ENCODE measurements at places on chromosomes 1 and 21.

DNA sequence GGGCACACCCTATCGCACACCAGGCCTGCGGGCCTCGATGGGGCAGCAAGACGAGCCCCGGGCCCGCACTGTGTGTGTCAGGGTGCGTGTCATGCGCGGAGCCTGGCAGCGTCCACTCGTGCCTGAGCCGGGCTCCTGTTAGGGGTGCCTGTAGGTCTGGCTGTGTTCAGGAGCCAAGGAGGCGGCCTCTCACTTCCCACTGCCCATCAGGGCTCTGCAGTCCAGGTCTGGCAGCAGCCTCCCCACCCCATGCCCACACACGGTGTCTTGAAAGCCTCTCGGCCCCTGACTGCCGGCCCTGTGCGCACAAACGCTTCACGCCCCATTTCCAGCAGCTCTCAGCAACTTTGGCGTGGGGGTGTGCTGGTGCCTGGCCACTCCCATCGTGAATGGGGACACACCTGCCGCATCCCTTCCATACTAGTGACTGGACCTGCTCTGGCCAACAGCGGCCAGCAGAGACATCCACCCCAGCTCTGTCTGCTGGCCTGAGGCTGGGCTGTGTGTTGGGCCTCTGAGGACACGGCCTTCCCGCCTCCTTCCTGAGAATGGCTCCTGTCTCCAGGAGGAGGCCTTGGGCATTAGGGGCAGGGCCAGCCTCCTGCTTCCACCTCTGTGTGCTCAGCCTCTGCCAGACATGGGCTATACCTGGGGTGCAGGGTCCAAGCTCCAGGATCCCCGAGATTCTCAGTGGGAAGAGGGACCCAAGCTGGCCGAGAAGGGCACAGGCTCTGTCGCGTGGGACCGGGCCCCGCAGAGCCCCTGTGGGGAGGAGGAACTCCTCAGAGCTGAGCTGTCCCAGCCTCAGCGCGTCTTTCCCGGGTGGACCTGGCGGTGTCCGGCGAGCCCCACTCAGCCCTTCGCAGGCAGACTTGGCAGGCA lies 41.8 kb upstream of the ACTRT2 start:
- no peak for DNase-seq

DNA sequence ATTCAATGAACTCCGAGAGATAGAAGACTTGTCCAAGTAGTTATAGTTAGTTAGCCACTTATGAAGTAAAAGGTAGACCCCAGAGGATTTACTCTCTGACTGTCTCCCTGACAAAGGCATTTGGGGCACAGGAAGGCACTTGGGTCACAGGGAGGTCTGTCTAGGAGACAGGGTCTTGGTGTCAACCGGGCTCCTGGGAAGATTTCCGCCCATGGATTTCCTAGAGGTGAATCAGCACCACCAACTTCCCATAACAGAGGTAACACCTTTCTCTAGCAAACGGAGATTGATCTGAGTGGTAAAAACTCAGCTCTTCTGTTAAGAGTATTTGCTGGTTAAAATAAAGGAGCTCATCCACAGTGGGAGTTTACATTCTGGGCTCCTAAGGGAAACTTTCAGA lies 16.4 kb downstream of the CCN1 start:
- DNase-seq = no peak

DNA sequence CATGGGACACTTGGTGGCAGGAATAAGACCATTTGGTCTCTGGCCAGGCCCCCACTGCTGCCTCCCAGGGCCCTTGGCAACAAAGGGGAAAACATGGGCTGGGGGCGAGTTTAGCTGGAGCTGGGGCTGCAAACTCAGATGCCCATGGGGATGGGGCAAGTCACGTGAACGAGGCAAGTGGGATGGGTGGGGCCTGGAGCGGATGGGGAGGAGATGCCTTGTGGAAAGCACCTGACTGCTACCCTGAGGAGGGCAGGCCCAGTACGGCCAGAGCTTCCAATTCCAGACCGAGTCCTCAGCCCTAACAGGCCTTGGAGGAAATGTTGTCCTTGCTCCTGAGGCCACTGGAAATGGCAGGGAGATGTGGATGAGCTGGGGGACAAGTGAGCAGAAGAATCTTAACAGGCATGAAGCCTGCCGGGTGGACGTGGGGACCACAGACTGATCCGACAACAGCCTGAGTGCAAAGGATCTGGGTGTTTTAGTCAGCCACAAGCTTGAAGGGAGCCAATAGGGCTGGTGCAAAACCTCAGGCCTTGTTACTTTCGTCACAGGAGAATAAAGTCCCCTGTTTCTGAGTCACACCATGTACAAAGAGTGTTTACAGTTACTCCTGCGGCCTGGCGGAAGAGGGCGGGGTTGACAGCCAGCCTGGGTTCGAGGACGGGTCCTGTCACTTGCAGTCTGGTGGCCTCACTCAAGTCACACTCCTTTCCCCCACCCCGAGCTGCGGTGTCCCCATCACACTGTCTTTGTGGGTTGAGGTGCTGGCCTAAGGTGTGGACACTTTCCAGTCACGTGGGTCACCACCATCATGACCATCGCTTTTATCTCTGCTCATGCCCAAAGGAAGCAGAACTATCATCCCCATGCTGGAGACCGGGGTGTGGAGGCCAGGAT lies 19.1 kb downstream of the RUNX3 start:
- DNase-seq = no peak

DNA sequence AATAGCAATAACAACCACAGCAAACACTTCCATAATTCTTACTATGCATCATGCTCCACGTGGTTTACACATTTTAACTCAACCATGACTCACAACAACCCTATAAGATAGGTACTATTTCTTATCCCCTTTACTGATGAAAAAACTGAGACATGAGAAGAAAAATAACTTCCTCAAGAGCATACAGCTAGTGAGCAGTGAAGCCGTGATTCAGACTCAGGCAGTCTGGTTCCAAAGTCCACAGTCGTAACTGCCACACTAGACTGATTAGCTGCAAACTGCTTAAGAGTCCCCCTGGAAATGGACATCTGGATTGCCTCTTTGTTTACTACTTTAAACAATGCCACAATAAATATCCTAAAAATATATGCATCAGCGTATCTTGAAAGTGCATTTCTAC lies 55.7 kb downstream of the PLD5 start:
- DNase-seq = no peak

DNA sequence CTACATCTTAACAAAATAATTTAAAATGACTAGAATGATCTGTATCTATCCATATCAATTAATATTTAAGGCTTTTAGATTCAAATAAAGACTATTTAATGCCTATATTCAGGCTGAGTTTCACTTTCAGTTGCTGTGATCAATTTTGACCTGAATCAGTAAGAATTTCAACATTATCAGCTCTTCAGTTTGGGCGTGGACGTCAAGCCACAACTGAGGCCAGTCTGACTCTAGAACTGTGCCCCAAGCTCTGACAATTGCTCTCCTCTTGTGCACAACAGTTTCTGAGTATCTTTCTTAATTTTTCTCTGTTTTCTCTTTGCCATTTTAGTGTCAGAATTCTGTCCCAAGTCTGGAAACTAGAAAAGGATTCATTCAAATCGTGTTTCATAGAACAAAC lies 1095.5 kb downstream of the PLA2G4A start:
- no peak for DNase-seq

GRCh38 chr1:112548547-112548946 lies 39.8 kb downstream of the WNT2B start:
- no peak for DNase-seq

DNA sequence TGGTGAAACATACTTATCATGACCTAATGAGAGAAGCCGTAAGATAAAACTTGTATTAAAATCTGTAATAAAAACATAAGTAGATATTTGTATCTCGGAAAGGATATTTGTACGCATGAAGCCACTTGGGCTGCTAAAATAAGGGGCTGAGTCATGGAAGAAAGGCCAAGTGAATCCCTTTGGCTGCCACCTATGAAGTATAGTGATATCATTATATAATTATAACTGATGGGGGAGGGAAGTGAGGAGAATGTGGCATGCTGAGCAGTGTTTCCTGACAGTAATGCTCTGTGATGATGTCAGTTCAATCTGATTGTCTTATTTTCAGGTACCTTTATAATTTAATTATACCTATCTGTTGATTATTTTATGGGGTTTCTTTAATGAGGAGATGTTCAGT lies 13.6 kb downstream of the RWDD3 start:
- no peak for DNase-seq

DNA sequence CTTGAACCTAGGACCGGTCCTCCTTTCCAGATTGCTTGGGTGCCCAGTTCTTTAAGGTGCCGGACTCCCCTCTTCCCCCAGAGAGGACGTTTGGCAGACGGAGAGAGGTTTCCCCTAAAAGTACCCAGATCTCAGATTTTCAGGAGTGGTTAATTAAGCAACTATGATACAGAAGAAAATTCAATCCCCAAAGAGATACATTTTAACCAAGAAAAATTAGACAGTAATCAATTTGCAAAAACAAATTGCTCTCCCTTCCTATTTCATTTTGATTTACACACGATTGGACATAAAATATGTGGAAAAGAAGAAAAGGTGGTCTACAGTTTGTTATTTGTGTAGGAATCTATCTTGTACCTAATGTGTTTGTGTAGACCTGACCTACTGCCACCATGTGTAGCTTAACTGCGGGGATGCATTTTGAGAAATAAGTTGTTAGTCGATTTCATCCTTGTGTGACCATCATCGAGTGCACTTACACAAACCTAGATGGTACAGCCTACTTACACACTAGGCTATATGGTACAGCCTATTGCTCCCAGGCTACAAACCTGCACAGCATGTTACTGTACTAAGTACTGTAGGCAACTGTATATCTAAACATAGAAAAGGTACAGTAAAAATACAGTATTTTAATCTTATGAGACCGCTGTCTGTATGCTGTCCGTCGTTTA lies 755 bp downstream of the RPAP2 start:
- DNase-seq = no peak

GRCh38 chr1:174414203-174414602 lies 33.6 kb upstream of the GPR52 start:
- no peak for DNase-seq

DNA sequence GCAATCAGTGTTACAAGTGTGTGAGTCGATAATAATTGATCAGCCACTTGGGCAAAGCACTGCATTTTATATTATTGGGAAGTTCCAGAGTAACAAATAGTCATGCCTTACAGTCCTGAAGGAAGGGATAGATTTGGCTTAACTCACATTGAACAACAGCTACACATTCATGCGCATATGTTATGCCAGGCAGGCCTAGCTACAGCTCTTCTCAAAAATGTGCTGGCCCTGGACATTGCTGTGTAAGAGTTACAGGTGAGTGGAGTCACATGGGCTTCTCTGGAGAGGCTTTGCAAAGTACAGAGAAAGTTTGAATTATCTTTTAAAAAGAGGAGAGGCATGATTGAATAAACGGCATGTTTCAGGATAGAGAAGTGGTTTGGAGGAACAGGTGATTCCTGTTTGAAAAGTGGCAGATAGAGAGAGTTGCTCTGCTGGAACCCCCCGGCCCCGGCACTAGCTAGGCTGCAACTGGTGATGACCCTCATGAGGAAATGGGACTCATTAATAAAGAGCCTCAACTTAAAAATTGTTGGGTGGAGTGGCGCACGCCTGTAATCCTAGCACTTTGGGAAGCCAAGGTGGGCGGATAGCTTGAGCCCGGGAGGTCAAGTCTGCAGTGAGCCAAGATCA lies 200.6 kb downstream of the CRB1 start:
- no peak for DNase-seq

- no peak for DNase-seq
Measured at GRCh38 chr1:18491168-18491567, 10.4 kb downstream of the KLHDC7A start.

GRCh38 chr1:161072751-161073449 lies 3.2 kb upstream of the ARHGAP30 start:
- no peak for DNase-seq

DNA sequence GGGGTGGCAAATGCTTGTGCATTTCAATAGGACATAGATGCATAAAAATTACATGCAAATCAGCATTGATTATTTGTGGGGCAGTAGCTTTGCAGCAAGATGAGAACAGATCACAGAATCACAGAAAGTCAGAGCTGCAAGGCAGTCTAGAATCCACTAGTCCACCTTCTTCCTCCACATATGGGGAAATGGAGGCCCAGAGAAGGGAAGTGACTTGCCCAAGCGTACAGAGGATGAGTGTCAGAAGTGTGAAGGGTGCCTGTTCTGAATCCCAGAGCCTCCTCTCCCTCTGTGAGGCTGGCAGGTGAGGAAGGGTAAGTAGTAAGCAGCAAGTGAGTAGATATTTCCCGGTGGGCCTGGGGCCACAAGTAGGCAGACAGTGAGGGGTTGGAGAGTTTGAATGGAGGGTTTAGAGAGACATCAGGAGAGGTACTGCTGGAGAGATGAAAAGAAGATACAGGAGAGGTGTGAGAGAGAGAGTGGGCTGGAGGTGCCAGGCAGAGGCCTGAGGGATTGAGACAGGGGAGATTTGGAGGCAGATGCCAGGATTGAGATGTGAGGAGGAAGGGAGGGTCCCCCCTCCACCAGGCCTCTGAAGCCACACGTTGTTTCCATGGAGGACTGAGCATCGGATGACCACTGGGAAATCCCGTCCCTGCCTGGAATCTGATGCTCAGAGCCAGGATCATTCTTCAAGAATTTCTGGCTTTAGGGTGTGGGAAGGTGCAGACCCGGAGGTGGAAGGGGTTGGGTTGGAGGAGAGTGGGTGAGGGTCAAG lies 4.8 kb upstream of the MYOG start:
- DNase-seq = no peak

- no peak for DNase-seq
Measured at GRCh38 chr1:100532645-100533044, 5.3 kb upstream of the GPR88 start.

- no peak for DNase-seq
Measured at GRCh38 chr1:99465176-99465900, 180.6 kb upstream of the PALMD start.

GRCh38 chr1:38500891-38501290 lies 358.7 kb downstream of the RRAGC start:
- no peak for DNase-seq

- DNase-seq = no peak
Measured at GRCh38 chr21:35139382-35139715, 90.2 kb upstream of the RUNX1 start.

GRCh38 chr1:167467126-167467710 lies 51.1 kb downstream of the CD247 start:
- no peak for DNase-seq

DNA sequence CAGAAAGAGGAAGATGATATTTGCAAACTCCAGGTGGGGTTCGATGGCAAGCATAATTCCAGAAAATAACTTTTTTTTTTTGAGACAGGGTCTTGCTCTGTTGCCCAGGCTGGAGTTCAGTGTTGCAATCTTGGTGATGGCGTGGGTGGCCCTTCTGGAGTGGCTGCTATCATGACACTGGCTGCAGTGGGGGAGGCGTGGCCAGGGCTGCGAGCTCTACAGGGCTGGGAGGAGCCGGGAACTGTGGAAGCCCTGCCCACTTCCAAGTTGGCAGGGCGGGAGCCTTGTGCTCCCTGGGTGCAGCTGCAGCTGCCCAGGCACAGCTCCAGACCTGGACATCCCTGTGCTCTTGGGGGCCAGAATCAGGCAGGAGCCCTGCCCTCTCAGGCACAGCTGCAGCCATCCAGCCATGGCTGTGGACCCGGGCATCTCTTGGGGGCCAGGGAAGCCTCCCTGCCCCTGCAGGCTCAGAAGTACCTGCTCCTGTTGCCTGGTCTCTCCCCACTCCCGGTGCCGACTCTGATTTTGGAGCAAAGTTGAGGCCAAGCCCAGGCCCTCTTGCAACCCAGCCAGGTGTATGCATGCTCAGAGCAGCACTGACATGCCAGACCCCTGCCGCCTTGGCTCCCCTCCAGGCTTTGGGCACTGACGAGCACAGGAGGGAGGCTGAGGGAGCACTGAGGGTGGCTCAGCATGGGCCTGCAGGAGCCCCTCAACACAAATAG lies 7.2 kb upstream of the BCL10 start:
- DNase-seq = no peak

Measured in amygdala (tissue), 56 donors.